HS-5 (cell line): ENCODE measurements at places on chromosomes 3 and 15.

- no peak for DNase-seq
Measured at GRCh38 chr15:51550841-51551240, 71.7 kb downstream of the DMXL2 start.

DNA sequence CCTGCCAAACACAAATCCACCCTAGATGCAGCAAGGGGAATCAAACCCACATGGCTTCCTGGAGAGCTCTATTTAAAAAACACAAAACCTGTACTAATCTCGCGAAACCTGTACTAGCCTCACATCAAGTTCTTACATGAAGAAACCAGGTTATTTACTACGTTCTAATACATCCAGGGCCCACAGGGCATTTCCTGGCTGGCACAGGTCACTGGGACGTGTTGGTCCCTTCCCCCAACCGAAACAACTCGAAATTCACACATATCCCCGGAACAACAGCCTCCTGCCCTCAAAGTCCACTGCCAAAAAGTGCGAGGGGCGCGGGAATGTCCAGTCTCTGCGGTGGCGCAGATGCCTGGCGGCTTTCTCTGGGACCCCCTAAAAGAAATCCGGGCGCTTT lies 955 bp downstream of the CDCP1 start:
- no peak for DNase-seq

GRCh38 chr15:83129791-83130190 lies 22.3 kb downstream of the TM6SF1 start:
- no peak for DNase-seq

DNA sequence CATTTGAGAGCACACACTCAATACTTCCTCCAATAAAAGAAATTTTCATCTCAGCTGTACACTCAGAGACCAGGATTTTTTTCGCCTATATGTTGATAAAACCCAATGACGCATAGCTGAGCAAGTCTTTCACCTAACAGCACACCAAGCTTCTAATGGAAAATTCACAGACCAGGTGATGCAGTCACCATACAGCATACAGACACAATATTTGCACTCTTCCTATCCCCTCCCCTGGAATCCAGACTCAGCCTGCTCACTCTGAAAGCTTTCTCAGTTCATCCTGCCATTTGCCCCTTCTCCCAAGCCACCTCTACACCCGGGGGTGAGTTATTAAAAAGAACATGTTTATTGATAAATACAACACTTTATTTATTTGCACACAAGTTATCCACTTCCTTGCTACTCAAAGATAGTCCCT lies 1.7 kb downstream of the TBC1D5 start:
- no peak for DNase-seq
